Amniotic stem cell (primary cell): ENCODE measurements at places on chromosomes 4 and X.

GRCh38 chr4:5802565-5802964 is 90.3 kb downstream of the CRMP1 start:
- DNase-seq: no peak

DNA sequence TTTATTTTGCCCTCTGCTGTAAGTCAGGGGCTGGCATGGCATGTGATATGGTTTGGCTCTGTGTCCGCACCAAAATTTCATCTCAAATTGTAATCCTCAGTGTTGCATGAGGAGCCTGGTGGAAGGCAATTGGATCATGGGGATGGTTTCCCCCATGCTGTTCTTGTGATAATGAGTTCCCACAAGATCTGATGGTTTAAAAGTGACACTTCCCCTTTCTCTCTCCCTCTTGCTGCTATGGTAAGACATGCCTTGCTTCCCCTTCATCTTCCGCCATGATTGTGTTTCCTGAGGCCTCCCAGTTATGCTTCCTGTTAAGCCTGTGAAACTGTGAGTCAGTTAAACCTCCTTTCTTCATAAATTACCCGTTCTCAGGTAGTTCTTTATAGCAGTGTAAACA is 72.0 kb upstream of the MSX1 start:
- DNase-seq: no peak

- DNase-seq: no peak
These were observed 89.2 kb upstream of the EFHC2 start for GRCh38 chrX:44432641-44433040.

DNA sequence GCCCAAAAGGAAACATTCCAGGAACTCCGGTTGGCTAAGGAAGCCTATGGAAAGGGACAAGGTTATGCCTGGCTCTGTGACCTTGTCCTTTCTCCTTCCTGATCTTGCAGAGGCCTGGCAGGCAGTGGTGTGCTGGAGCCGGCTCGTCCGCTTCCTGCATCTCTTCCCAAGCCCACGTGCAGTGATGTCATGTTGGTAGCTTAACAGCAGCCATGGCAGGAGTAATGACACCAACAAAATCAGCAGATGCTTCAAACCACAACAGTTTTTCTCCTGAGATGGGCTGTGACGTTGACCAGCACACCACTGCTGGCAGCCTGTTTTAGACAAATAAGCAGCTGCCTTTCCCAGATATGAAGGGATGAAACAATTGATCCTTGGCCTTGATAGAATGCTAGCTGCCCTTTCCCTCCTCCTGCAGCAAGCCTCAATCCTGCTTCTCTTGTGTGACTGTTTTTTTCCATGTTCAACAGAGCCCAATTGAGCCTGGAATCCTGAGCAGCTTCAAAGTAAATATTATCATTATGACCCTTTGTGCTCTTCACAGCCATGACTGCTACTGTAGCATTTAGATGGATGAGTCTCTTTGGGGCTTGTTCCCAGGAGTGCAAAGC is 23.4 kb downstream of the SEPTIN6 start:
- DNase-seq: no peak

DNA sequence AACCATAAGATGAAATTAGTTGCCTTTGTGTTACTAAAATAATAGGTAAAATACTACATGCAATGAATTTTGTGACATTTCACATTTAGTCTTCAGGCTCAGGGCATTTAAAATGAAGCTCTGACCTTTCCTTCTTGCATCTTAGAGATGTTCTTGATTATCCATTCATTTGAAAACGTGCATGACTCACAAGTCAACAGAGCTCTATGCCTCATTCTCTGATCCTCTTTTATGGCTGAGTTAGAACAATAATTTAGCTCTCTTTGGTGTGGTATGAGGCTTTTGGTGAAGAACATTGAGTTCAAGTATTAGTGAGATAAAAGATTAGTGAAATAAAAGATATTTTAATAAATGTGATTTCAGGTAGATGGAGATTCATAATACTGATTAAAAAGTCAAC is 66.5 kb downstream of the TIGD2 start:
- no peak for DNase-seq

DNA sequence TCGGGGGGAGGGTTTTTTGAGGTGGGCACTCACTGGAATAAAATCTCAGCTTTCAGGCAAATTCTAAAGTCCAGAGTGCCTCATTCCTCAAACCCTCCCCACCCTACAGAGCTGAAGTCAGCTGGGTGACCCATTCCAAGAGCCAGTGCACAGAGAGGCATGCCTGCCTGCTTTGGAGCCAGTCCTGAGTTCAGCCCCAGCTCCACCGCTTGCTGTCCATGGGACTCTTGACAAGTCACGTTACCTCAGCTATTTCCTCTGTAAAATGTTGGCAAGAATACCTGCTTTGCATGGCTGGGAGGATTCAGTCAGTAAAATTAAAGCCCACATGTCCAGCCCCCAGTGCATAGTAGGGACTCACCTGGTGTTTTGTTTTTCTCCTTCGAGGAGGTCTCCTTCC is 125.9 kb upstream of the PJA1 start:
- no peak for DNase-seq
